ENCODE measurements at places on chromosomes 12 and 14.

GRCh38 chr12:54394281-54394719, 9.8 kb upstream of the ZNF385A start:
- peak; percentile 48 for DNase-seq

DNA sequence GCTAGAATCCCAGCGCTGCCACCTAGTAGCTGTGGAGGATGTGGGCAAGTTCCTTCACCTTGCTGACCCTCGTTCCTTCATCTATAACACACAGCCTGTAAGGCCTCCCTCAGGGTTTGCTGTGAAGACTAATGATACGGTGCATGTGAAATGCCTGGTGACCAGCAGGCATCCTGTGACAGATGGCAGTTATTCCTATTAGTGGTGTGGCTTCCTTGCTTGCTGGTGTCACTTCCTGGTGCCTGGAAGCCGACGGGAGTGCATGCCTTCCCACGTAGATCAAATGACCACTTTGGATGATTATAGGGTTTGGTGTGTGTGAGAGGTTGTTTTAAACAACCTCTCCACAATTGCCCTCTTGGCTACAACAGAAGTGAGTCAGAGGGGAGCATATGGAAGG, 894.9 kb downstream of the VRK1 start:
- no peak for DNase-seq

DNA sequence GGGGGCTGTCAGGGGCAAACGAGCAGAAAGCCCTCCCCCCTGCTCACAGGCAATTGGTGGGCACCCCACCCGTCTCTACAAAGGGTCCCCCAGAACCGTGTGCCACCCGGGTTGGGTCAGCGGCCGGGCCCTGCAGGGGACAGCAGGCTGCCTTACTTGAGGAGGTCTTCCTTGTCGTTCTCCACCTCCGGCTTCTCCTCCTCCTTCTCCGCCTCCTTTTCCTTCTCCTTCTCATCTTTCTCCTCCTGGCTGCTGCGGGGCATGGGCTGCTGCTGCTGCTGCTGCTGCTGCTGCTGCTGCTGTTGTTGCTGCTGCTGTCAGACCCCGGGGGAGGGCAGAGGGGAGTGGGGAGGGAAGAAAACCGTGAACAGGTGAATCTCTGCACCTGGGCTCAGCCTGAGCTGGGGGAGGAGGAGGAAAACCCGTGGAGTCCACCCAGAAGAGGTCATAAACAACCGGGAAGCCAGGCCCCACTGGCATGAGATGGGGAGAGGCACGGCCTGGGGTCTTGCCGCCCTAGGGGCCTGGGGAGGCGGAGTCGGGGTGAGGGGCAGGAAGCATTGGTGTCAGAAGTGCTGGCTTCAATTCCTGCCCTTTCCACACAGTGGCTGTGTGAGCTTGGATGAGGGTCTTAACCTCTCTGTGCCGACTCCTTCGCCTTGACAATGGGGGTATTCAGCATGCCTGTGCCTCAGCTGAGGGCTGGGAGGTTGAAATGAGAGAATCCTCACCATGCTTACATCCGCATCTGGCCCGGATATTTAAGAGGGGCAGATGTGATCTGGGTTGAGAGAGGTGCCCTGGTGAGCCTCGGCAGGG, 107.6 kb downstream of the RFLNA start:
- DNase-seq, result no peak

DNA sequence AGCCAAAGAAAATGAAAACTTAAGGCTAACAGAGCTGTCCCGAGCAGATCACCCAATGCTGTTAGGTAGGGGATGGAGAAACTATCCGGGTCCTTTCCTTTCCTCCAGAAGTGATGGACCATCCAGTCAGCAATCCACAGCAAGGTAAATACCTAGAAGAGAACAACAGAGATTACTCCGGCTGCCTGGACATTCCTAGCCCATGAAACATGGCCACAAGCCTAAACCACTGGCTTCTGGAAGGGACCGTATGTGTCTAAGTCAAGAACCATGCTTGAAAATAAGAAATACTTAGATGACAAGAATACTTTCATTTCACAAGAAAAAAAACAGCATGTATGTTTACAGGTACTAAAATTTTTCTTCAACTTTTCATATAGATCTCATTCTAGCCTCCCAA, 152.9 kb downstream of the SLC41A2 start:
- no peak for DNase-seq

DNA sequence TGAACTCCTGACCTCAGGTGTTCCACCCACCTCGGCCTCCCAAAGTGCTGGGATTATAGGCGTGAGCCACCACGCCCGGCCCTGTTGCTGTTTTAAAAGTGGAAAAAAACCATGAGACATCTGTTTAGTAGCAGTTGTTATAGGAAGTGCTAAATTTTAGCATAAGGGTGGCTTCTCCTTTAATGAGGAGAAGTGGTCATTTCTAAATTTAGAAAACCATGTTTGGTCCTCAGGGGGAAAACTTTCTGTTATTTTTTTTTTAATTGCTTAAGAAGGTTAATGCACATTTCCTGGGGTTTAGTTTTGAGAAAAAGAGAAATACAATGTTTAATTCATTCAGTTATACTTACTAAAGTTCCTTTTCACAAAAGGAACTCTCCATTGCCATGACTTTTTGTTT, 102.1 kb downstream of the MYRFL start:
- DNase-seq, result no peak

GRCh38 chr12:6829536-6830220, 1.5 kb downstream of the P3H3 start:
- DNase-seq, result no peak

DNA sequence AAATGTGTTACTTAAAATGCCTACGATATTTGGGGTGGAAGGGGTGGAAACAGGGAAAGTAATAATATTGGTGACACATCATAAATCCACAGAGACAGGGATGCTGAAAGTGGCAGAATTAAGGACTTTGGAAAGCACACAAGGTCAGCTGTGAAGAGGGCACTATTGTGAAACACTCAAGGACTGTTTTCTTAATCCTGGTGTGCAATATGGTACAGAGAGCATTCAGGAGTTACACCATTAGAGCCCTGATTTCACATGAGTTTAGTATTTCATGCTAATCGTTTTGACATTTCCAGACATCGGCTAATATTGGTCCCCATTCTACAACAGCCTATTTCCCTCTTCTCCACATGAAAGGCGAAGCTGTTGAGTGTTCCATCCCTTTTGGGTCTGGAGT, 219.2 kb downstream of the MSRB3 start:
- no peak for DNase-seq

DNA sequence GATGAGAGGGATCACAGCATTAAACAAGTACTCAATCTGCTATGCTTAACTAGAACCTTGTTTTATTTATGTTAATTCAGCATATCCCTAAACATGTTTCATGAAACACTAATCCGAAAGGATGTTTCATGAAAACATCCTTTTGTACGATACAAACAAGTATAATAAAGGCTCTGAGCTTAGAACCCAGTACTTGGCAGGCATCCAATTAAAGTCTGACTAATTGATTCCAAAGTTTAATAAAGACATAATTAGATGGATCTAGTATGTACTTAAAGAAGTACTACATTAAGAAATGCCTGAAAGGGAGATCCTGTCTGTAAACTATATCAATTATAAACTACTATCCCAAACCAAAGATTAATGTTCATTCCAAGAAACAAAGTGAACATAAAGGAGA, 51.8 kb downstream of the SCAF11 start:
- DNase-seq, result no peak

DNA sequence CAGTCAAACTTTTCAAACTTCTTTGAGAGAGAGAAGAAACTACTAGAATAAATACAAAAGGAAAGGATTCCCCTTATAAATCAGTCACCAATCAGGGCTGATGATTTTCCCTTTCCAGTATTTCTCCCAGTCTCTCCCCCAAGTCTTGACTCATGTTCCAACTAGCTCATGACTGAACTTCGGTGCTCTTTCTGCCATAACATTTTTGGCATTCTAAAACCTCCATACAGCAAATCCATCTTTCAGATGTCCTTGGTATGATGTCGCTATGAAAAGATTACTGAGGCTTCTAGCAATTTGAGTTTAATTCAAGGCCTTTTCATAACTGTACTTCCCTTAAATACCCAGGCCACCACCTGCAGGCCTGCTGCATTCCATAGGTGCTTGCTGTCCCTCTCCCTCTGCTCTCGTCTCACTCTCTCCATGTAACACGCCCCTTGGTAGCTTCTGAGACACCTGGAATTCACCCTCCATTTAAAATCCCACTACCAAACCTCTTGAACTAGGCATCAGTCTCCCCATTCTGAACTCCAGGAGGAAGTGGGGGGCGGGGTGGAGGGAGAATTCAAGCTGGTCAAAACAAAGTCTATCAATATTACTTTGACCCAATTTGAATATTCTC, 2.4 kb downstream of the PRKD1 start:
- DNase-seq, result no peak

DNA sequence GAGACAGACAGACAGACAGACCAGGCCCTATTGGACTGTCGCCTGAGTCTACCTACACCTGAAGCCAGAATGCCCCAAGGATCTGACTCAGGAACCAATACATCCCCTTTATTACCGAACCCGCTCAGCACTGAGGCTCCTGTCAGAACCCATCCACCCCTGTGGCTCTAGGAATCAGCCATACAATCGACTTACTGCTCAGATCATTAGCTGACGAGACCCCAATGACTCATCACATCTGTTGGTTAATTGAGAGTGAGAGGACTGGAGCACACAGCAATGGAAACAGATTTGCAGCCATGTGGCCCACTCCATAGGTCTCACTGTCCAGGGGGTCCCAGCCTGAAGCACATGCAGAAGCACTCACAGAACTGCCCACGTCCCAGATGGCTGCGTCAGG, 15.2 kb downstream of the ITPK1 start:
- no peak for DNase-seq

- DNase-seq, result no peak
Observed at GRCh38 chr12:68375756-68376695, 43.9 kb upstream of the MDM1 start.

GRCh38 chr12:39840422-39840821, 220.8 kb upstream of the ABCD2 start:
- no peak for DNase-seq

DNA sequence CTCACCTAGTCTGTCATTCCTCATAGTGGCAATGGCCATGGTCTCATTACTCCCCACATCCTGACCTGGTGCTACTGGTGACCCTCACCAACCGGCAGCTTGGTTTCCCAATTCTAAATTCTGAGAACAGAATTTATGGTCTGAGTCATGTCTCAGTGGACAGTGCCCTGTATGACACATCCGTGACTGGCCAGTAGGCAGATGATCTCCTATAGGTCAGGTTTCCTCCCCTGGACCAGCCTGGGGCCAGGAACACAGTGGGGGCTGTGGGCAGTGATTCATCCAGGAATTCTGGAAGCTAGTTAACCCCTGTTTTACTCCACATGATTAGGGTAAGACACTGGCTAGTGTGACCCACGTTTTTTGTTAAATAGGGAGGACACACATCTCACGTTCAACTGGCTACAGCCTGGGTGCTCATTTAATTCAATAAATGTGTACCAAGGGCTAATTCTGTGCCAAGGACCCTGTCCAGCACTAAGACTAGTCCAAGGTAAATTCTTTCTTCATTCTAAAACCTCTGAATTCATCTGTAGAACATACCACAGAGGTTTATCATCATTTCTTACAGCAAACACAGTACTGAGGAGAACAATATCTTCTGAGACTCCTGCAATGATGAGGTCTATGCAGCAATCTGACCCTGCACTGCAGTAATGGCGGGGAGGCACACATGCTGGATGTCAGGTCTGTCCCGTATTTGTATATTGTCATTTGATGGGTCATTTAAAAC, 249.6 kb upstream of the TBX3 start:
- DNase-seq, result no peak

DNA sequence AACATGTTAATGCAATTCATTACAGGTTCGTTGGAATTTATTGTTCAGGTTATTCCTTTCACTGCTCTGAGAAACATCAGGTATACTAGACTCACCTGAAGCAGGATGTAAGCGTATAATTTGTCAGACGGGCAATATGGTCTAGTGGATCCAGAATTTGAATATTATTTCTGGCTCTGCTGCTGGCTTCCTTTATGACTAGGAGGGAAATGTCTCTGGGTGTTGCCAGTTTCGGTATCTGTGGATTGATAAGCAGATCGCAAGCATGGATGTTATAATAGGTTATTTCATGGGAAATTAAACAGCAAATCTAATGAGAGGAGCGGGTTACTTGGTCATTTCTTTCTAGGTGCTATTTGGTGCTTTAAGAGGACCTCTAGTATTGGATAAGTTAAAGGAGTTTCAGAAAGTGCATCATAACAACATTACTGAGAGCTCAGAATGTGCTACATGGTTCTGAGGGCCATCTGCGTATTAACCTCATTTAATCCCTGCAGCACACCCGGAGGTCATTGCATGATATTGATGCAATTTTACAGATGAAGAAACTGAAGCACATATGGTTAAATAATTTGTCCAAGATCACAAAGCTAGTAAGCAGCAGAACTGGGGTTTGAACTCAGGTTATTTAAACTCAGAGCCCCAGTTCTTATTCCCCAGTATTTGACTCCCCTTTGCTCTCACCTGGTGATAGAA, 47.3 kb upstream of the BCAT1 start:
- DNase-seq, result no peak

GRCh38 chr14:100033347-100034075, 31.7 kb upstream of the EVL start:
- no peak for DNase-seq

GRCh38 chr12:59808317-59808910, 212.6 kb downstream of the SLC16A7 start:
- DNase-seq, result peak; percentile 44

GRCh38 chr12:2460051-2460670, 334.6 kb upstream of the FKBP4 start:
- no peak for DNase-seq

- no peak for DNase-seq
Observed at GRCh38 chr12:116695464-116695725, 42.5 kb downstream of the SPRING1 start.

DNA sequence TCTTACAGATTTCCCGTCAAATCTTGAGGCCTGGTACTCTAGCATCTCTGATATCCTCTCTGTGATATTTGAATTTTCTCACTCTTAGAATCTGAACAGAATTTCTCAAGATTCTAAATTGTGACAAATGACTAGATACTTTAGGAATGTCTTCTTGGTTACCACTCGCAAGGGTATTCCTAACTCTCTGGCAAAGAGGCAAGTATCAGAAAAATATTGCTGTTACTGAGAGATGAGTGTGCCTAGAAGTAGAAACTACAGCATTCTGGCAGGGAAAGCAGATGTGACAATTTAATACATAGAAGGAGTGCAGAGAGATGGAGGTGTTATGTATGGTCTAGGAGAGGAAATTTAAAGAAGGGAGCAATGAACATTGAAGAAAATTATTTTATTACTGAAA, 467.8 kb downstream of the LRIG3 start:
- DNase-seq, result no peak

- no peak for DNase-seq
Observed at GRCh38 chr12:106281804-106282203, 20.7 kb upstream of the TCP11L2 start.

DNA sequence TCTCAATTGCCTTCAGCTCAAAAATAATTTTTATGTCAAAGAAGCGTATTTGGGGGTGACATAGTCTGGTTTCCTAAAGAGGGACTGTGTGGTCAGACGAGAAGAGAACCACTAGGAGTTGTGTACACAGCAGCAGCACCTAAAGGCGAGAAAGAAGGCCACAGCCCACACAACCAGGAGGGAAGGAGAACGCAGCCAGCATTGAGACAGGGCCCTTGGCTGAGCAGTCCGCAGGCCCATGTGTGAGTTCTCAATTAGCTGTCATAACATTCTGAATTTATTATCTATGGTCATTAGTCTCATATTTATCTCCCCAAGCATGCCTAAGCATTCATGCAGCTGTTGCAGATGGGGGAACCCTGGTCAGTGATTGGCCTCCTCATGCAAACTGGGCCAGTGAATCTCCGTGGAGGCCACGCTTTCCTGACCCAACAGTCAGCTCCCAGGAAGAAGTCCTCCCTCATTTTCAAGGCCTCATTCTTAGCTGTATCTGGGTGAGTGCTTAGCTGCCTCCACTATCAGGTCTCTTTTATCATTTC, 81.2 kb upstream of the ATF7IP start:
- no peak for DNase-seq

All from CD4-positive, alpha-beta T cell treated with Interleukin-4 for 4 hours (primary cell).